ENCODE measurements at places on chromosomes 1 and 21.

DNA sequence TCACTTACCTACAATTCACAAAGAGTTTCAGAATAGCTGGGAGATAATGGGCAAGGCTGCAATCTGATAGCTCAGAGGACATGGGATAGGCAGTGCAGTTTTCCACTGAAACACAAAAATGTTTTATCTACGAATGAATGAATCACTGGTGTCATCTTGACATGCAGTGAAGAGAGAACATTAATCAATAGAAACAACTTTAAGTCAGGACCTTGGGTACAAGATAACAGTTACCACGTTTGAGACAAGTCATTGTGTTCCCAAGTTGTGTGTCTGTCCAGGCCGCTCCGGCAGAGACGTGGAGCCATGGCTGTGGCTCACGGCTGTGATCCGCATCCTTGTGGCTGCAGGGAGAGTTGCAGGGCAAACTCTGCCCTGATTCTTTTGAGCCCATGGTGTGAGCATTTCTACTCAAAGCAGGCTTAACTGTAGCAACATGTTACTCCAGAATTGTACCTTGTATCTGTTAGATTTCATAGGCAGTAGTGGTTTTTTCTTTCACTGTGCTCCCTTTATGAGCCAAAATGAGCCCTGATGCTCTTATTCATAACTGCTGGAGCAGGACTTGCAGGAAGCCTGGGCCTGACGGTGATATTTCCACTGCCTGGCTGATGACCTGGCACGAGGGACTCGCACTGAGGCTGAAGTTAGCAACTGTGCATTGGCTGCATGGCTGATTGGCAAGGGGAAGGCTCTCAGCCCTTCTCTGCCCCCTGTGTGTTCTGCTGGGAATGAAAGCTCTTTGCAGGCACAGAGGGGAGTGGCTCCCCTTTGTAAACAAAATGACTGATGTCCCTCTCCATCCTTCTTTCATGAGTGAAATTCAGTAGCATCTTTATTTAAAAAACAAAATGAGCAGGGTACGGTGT, 465.2 kb downstream of the AJAP1 start:
- H3K27me3 ChIP-seq = no peaks in the 10 kb centered on the region
- H3K4me3 ChIP-seq = no peak overlapping the region
- no peaks in the 10 kb centered on the region for H3K4me1 ChIP-seq

DNA sequence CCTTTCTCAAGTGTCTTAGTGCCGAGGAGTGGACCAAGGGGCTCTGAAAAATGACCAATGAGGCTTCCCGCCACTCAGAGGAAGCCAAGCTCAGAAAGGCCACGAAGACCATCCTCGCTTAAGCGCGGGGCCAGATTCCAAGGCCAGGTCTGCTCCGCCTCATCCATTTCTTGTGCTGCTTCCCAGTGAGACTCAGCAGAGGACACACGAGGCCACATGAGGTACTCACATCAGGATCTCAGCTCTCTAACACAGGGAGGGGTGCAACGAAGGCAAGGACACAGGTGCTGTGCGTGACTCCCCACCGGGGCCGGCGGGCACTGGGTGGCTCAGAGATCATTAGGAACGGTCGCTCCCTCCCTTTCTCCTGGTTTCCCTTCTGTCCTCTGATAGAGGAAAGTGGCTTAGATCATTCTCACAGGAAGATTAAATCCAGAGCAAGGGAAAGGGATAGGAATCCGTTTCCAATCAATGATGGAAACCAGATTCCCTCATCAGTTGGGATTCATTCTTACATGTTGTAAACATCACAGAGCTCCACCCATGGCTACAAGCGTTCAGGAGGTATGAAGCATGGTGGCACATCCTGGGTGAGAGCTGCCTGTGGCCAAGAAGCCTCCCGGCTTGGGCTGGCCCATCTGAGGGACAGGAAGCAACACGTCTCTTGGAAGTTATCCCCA, 46.7 kb downstream of the CAPZB start:
- no peak overlapping the region for H3K4me3 ChIP-seq
- no peaks in the 10 kb centered on the region for H3K27me3 ChIP-seq
- H3K4me1 ChIP-seq = peaks cover 85% of the 10 kb centered on the region
- H3K36me3 ChIP-seq = peaks cover 11% of the 10 kb centered on the region

DNA sequence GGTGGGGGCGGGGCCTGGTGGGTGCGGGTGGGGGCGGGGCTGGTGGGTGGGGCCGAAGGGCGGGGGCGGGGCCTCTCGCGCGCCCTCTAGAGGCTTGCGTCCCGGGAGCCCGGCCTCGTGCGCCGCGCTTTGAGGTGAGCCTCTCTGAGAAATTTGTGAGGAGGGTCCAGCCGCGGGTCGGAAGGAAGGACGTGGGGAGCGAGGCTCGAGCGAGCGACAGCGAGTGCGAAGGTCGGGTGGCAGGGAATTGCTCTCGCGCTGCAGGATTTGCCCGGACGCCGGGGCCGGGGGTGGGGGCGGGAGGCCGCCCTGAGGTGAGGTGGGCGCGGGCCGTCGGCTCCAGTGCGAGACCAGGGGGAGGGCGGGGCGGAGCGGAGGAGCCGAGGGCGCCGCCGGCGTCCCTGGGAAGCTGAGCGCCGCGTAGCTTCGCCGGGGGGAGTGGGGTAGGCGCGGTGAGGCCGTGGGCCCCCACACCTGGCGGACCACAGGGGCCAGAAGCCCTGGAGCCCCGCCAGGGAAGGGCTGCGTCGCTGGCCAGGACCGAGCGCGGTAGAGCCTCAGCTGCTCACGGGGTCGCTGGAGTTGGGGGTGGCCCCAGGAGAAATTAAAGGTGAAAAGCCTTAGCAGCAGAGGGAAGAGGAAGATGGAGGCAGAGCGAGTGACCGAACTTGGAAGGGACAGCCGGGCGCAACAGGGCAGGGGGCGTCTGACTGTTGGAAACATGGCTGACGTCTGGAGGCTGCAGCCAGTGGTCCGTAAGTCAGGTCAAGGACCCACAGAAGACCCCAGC, 754 bp upstream of the LSS start:
- H3K36me3 ChIP-seq = peaks cover 31% of the 10 kb centered on the region
- H3K4me3 ChIP-seq = peak overlapping the region; percentile 97
- H3K27me3 ChIP-seq = no peaks in the 10 kb centered on the region
- peak overlapping the region; percentile 81 for H3K27ac ChIP-seq
- DNase-seq = peak; percentile 9
- peaks cover 38% of the 10 kb centered on the region for H3K4me1 ChIP-seq

DNA sequence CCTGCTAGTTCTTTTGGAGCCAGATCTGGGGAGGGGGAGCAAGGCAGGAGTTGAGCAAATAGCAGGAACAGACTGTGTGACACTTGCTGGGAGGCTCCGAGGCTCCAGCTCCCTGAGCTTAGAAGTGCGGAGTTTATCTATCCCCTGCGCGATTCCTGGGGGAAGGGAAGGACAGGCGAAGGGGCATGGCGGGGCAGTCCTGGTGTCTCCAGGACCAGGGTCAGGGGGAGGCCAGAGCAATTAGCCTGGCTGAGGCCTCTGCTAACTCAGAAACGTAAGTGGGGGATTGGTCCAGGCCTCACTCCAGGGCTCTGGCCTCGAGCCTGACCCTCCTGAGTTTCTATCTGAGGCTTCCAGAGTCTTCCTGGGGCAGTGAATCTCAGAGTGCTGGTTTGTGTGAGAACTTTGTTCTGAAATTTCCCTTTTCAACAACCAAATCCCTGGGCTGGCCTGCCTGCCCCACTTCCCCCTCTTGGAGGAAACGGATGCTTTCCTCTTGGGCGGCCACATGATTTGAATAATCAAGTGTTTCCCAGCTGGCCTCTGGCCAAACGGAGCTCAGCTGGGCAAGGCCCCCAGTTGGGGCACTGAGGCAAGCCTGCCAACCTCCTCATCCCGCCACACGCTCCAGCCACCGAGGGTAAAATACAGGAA, 15.6 kb downstream of the ALPL start:
- no peaks in the 10 kb centered on the region for H3K4me1 ChIP-seq
- no peak overlapping the region for H3K27ac ChIP-seq
- no peaks in the 10 kb centered on the region for H3K36me3 ChIP-seq
- DNase-seq = no peak
- H3K27me3 ChIP-seq = no peaks in the 10 kb centered on the region
- no peak overlapping the region for H3K4me3 ChIP-seq

- no peaks in the 10 kb centered on the region for H3K27me3 ChIP-seq
- DNase-seq = no peak
- H3K4me1 ChIP-seq = peaks cover 87% of the 10 kb centered on the region
- no peak overlapping the region for H3K4me3 ChIP-seq
- peaks cover 15% of the 10 kb centered on the region for H3K36me3 ChIP-seq
- peak overlapping the region; percentile 4 for H3K27ac ChIP-seq
Measured at GRCh38 chr1:19436716-19437476, 48.4 kb downstream of the CAPZB start.

DNA sequence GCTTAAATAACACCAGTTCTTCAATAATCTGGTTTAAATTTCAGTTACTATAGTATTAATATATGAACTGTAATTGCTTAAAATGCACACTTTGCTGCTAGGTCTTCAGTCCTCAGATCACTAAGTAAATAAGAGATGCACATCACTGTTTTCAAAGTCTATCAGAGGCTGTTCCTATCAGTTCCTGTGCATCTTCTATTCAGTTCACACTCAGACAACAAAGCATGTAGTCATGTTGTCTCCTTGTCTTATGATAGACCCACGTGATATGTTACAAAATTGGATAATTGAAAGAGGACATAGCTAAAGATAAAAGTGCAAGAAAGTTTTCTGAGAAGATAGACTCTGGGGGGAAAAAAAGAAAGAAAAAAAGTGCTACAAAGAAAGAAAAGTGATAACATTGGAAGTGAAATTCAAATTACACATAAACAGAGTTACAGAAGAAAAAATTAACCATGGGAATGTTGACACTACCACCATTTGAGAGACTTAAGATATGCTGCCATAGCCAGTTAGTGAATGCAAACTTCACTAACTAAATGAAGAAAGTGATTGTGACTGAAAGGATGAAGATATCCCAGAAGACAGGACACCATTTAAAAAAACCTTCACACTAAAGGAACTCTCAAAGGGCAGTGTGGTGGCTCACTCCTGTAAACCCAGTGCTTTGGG, 33.9 kb upstream of the TSNAX start:
- no peaks in the 10 kb centered on the region for H3K36me3 ChIP-seq
- H3K4me1 ChIP-seq = peaks cover 14% of the 10 kb centered on the region
- no peak for DNase-seq
- peaks cover 7% of the 10 kb centered on the region for H3K27me3 ChIP-seq
- H3K27ac ChIP-seq = no peak overlapping the region

GRCh38 chr1:196488579-196488978, 119.7 kb downstream of the KCNT2 start:
- H3K27ac ChIP-seq = no peak overlapping the region
- no peaks in the 10 kb centered on the region for H3K4me1 ChIP-seq
- no peaks in the 10 kb centered on the region for H3K27me3 ChIP-seq
- no peak overlapping the region for H3K4me3 ChIP-seq

GRCh38 chr1:228013131-228013934, 6.5 kb downstream of the WNT3A start:
- H3K36me3 ChIP-seq = no peaks in the 10 kb centered on the region
- H3K27me3 ChIP-seq = peaks cover 11% of the 10 kb centered on the region
- DNase-seq = no peak
- no peak overlapping the region for H3K27ac ChIP-seq

DNA sequence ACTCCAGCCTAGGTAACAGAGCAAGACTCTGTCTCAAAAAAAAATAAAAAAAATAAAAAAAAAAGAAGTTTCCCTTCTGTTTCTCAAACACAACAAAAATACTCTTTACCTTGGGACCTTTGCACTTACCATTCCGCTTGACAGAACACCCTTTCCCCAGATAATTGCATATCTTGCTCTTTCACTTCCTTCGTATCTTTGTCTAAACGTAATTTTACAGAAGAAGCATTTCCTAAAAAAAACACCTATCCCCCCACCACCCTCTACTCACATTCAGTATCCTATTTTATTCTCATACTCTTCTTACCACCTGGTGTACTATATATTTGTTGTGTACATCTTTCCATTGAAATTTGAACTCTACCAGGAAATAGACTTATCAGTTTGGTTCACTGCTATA, 32.7 kb downstream of the ASH1L start:
- no peak for DNase-seq
- peaks cover 14% of the 10 kb centered on the region for H3K36me3 ChIP-seq
- peaks cover 47% of the 10 kb centered on the region for H3K4me1 ChIP-seq
- no peak overlapping the region for H3K27ac ChIP-seq
- H3K27me3 ChIP-seq = no peaks in the 10 kb centered on the region

GRCh38 chr1:36966242-36966641, 68.1 kb downstream of the GRIK3 start:
- H3K27ac ChIP-seq = no peak overlapping the region
- no peaks in the 10 kb centered on the region for H3K4me1 ChIP-seq
- H3K4me3 ChIP-seq = no peak overlapping the region

DNA sequence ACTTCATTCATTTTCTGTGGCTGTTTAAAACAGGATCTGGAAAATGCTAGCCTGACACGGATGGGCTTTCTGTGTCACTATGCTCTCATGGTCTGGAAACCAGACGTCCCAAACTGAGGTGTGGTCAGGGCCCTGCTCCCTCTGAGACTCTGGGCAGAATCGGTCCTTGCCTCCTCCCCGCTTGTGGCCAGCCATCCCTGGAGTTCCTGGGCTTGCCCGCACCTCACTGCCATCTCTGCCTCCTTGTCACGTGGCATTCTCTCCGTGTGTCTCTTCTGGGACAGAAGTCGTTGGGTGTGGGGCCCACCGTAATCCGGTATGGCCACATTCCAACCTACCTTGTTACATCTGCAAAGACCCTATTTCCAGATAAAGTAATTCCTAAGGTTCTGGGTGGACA, 10.1 kb upstream of the ACTRT2 start:
- DNase-seq = no peak
- peaks cover 12% of the 10 kb centered on the region for H3K27me3 ChIP-seq
- H3K27ac ChIP-seq = no peak overlapping the region
- H3K36me3 ChIP-seq = peaks cover 5% of the 10 kb centered on the region

GRCh38 chr1:151325646-151326429, 1.4 kb downstream of the PI4KB start:
- no peaks in the 10 kb centered on the region for H3K27me3 ChIP-seq
- peaks cover 42% of the 10 kb centered on the region for H3K4me1 ChIP-seq
- H3K27ac ChIP-seq = peak overlapping the region; percentile 96
- no peak for DNase-seq
- H3K36me3 ChIP-seq = peaks cover 19% of the 10 kb centered on the region
- H3K4me3 ChIP-seq = peak overlapping the region; percentile 93

DNA sequence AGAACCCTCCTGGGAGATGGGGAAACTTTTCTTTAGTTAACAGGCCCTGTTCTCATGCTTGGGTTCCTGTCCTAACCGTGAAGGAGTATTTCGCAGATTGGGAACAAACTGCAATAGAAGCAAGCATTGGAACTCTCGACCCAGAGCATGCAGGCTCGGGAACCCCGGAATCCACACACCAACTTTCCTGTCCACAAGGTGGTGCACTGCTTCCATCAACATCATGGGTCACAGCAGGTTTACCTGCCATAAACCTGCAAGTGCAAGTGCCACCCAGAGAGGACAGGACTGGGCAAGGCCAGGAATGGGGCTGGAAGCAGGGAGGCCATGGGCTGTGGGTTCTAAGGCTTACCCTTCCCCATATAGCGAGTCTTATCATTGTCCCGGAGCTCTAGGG, 6.9 kb downstream of the ENO1 start:
- peak; percentile 31 for DNase-seq
- H3K27ac ChIP-seq = peak overlapping the region; percentile 90
- H3K36me3 ChIP-seq = peaks cover 94% of the 10 kb centered on the region
- peak overlapping the region; percentile 97 for H3K4me3 ChIP-seq
- no peaks in the 10 kb centered on the region for H3K27me3 ChIP-seq

- H3K27ac ChIP-seq = peak overlapping the region; percentile 36
- no peaks in the 10 kb centered on the region for H3K27me3 ChIP-seq
- H3K4me1 ChIP-seq = peaks cover 14% of the 10 kb centered on the region
- peak overlapping the region; percentile 48 for H3K4me3 ChIP-seq
- no peaks in the 10 kb centered on the region for H3K36me3 ChIP-seq
- DNase-seq = peak; percentile 56
Measured at GRCh38 chr21:44337941-44338895, 972 bp downstream of the CFAP410 start.

GRCh38 chr1:237769916-237770315, 120.8 kb downstream of the ZP4 start:
- DNase-seq = no peak
- no peaks in the 10 kb centered on the region for H3K4me1 ChIP-seq
- H3K27me3 ChIP-seq = no peaks in the 10 kb centered on the region
- no peak overlapping the region for H3K27ac ChIP-seq
- no peaks in the 10 kb centered on the region for H3K36me3 ChIP-seq

Data from activated naive CD4-positive, alpha-beta T cell treated with anti-CD3 and anti-CD28 coated beads for 36 hours (primary cell).